Esophagus mucosa (tissue), 1 donor: ENCODE measurements at places on chromosomes 6 and 20. TPM values are rescaled to one million over a fixed set of nuclear protein-coding genes. Genes with fewer than 3 reads are reported as not detected.

- ATAC-seq: no peak
Measured at GRCh38 chr6:75986935-75987334, 85.5 kb downstream of the IMPG1 start.

DNA sequence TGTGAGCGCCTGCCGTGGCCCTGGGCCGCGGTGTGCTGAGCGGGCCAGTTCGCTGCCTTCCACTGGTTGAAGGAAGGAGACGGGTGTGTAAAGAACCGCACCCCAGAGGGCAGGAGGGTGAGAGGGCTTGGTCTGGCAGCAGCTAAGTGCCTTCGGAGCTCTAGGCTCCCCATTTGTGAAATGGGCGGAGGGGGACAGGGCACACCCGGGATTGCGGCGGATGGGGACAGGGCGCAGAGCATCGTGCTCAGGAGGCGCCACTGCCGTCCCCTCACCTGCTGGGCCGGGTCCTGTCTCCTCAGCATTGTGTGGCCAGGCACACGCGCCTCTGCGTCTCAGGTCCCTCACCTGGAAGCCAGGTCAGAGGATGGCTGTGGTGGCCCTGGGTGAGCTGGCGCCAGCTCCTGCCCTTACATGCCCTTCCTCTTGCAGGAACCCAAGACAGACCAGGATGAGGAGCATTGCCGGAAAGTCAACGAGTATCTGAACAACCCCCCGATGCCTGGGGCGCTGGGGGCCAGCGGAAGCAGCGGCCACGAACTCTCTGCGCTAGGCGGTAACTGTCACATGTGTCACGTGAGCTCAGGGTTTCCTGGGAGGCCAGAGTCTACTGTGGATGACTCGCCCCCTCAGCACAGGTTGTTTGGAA lies 3.1 kb downstream of the ADRM1 start:
- peak; percentile 1 for ATAC-seq

DNA sequence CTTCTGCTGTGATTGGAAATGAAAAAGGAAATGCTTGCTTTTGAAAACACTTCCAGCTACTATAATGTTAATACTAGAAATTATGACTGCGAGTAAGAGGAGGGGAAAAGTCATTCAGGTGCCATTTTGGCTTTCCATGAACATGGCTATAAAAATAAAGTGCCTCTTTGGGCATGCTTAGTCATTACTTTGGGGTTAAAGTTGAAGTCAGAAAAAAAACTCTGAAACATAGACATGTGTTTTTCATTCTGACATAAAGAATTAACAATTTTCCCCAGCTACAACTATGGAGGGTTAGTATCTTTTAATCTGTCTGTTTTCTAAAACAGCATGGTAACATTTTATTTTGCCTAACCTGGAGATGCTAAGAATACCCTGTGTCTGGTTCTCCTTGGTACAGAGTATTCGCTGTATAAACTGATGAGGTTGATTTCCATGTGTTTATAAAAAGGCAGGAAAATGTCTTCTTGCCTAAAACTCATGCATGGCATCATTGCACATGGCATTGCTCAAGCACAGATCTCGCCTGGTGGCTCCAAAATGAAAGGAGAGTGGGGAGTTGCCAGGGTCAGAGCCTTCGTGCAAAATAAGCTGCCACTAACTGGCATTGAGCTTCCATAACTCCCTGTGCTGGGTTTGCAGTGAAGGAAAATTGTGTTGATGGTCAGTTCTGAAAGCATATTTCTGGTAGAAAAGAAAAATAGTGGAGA lies 188.9 kb downstream of the KCNQ5 start:
- ATAC-seq: no peak

- no peak for ATAC-seq
Measured at GRCh38 chr6:19869464-19869863, 32.3 kb downstream of the ID4 start.

The MLN gene
- not detected for total RNA-seq

The ID1 gene
- total RNA-seq: 299 TPM

The ZBTB46 gene
- total RNA-seq: 1.7 TPM
